ENCODE measurements at places on chromosomes 5 and 9.

DNA sequence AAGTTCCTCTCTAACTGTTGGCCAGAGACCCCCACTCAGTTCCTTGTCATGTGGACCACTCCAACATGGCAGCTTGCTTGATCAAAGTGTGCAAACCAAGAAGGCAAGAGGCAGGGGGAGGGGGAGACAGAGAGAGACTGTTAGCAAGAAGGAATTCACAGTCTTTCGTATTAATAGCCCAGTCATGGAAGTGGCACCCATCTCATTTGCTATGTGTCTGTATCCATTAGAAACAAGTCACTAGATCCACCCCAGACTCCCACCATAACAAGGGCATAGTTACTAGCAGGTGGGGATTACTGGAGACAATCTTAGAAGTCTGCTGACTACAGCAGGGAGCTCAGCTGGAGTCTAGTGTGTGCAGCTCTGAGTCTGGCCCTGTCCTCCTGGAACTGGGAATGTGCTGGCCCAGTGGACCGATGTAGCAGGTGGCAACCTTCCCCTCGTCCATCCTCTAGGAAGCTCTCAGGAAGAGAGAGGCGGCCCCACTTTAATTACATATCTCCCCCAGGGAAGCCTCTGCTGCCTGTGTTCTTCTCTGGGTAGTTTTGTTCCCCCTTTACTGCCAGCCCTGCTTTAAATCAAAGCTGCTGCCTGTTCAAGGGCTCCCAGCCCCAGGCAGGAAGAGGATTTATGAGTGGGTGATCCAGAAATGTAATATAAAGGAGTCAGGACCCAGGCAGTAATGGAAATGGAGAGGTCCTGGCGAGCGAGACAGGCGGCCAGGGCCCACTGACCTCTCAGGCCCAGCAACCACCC, 47.8 kb upstream of the ALDH1B1 start:
- DNase-seq: no peak

- no peak for DNase-seq
Observed at GRCh38 chr9:101365181-101365580, 19.6 kb downstream of the BAAT start.

GRCh38 chr9:23682352-23682751, 143.7 kb downstream of the ELAVL2 start:
- no peak for DNase-seq

GRCh38 chr5:36948650-36949049, 72.1 kb downstream of the NIPBL start:
- no peak for DNase-seq

- no peak for DNase-seq
Observed at GRCh38 chr9:89813482-89813881, 208.7 kb downstream of the GADD45G start.
